ENCODE measurements at places on chromosomes 2 and 18.
A peak's percentile ranks its signal among the peaks of the same experiment; 100 is the strongest.

GRCh38 chr2:23367760-23368159 lies 17.2 kb upstream of the KLHL29 start:
- no peak for DNase-seq

DNA sequence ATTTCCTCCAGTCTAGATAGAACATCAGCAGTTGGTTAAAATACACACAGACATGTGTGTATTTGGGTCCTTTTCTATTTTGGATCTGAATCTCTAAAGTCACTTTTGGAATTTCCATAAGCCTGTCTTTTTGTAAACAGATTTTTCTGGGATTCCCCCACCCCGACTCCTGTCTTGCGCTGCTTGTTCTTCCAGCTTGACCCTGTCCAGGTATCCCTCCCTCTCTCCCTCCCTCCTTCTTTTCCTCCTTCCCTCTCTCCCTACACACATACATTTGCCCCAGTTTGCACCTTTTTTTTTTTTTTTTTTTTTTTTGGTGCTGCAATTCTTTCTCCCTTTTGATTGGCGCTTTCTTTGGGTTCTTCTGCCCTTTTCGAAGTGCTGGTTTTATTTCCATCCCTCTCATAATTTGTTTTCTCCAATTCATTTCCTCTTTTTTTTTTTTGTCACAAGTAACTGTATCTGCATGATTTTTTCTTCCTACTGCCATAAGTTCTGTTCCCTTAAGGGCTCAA lies 114.8 kb upstream of the SERTAD2 start:
- no peak for DNase-seq

GRCh38 chr2:23651187-23652080 lies 266.5 kb downstream of the KLHL29 start:
- DNase-seq = no peak

DNA sequence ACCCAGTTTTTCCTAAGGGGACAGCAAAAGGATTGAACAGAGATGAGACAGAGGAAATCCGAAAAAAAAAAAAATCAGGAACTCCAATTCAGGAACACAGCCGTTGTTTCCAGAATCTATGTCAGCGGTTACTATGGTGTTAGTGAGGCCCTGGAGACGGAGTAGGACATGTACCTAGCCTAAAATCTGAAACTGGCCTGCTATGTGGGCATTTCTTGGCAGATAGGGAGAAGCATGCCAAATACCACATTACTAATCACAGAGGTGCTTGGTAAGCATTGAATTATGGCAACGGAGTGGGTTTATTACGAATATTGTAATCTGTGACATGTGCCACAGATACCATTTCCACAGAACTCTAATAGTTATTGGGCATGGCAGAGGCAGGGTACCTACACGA lies 530.6 kb downstream of the CCDC85A start:
- DNase-seq = no peak

DNA sequence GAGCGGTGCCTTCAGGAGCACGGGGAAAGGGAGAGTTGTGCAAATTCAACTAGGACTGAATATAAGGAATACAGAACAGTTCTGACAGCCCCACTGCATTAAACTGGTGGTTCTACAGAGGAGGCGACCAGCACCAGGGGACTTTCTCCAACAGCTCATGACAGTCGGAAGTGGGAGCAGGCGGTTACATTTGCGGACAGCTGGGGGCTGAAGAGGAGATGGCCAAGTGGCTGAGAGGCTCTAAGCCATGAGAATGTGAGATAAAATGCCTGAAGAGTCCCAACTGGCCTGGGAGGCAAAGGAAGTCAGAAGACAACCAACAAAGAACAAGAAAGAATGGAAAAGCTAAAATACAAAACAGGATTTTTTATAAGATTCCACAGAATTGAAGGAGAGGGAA lies 141.3 kb downstream of the L3MBTL4 start:
- no peak for DNase-seq

- DNase-seq = peak; percentile 84
These were observed 2.1 kb downstream of the ARID5A start for GRCh38 chr2:96538487-96539214.

DNA sequence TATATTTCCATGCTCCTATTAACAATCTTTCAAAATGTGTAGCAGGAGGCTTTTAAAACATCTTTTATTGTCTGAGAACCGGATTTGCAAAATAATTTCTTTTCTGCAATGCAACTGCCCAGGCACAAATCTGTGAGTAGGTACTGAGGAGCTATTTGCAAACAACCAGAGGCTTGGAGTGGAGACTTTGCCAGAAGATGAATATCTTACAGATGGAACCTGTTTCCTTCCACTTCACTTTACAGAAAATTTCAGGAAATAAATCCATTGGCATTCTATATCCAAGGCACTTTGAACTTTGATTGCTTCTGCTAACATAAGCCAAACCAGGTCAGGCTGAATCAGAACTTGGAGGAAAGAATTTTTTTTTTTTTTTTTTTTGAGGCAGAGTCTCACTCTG lies 237.4 kb upstream of the REV1 start:
- no peak for DNase-seq

- no peak for DNase-seq
These were observed 423.7 kb downstream of the TGIF1 start for GRCh38 chr18:3873698-3874097.

DNA sequence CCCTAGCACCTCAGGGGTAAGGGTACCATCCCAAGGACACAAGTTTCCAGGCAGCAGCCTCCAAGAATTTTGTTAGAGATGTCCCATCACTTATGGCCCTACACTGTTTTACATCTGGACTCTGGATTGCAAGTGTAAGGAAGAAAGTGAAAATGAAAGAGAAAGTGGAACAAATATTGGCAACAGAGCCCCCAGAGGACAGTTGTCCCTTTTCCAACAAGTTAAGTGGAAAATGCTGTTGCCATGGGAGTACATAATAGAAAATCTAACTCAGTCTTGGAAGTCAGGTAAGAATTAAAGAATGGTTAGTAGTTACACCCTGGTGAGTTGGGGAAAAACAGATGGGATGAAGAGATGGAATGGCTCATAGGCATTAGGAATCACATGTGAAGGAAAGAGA lies 50.6 kb downstream of the TTC21B start:
- no peak for DNase-seq

DNA sequence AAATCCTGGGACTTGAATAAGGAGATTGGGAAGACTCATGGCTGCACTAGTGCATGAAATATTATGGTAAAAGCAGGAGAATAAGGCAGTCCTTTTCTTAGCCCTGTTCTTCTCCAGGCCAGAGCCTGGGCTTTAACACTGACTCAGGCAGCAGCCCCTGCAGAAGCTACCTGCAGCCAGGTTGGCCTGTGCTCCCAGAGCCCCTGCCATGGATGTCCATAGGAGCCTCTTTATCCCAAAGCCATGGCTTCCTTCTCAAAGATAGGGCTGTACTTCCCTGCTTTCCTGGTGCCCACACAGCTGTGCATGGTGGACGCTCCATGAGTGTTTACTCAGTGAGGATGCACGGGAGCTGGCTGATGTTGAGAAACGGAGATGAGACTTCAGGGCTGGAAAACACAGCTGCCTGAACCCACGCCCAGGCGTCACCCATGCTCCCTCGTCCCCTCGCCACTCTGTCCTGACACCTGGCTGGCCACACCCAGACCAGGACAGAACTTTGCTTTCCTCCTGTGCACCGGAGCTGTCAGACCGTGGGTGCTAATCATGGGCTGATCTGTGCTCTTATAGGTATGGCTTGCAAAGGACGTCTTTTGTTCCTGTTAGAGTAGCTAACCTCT lies 135.5 kb downstream of the GLI2 start:
- DNase-seq = no peak

DNA sequence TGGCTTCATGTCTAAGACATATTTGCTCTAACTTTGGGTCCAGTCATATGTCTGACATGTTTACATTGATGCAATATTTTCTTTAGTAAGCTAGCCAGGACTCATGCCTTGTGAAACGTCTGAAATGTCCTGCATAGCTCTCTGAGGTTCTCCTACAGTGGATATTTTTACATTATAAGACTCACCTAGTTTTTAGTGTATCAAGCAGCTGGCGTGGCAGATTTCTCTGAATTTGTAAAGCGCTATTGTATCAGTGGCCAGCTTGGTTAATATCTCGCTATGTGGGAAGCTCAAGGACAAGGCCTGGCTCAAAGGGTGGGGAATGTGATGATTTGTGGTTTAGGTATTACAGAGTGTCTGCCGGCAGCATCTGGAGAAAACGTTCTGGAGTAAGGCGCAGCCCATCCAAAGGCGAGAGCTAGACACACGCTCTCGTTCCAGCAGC lies 164.3 kb downstream of the LTBP1 start:
- no peak for DNase-seq

- DNase-seq = no peak
These were observed 16.6 kb downstream of the MALL start for GRCh38 chr2:110099038-110099425.

DNA sequence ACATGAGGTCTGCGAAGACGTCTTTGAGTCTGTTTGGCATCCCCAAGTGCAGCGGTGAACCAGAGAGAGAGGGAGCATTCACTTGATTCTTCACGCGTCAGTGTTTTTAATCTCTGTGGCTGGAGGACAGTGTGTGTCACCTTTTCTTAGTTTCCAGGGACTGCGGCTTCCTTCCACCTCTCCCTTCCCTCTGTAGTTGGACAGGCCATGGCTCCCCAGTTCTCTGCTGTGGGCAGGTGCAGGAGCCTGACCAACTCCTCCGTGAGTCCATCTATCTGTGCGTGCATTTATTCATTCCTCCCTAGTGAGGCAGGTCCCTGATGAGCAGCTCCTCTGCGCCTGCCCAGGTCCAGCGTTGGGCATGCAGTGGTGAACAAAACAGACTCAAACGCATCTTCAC lies 42.9 kb downstream of the AGAP1 start:
- no peak for DNase-seq

DNA sequence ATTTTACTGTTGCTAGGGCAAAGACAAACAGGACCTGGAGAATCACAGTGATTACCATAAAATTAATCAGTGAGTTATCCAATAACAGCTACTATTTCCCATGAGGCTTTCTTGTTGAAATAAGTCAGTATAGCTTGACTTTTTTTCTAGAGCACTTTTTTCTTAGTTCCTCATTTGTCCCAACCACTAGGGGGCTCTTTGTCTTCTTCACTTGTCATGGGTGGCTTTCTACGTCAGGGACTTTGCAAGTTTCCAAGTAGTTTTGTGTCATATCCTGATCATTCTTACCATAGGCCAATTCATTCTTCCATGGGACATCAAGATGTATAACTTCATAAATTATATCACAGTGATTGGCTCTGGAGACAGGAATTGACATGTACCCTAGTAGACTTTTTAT lies 1019.6 kb upstream of the PIK3C3 start:
- DNase-seq = no peak

DNA sequence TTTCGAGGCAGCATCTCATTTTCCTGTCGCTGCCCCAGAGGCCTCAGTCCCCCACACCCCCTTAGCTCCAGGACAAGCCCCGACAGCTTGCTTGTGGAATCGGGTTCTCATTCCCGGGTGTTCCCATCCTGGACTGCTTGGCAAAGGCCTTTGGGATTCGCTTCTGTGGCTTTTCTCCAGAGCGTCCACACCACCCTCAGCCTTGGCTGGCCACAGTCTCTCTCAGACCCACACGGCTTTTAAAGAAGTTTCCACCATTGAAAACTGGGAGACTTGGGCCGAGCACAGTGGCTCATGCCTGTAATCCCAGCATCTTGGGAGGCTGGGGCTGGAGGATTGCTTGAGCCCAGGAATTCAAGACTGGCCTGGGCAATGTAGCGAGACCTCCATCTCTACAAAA lies 2.7 kb downstream of the ESPNL start:
- DNase-seq = no peak

GRCh38 chr2:14650066-14650465 lies 17.5 kb downstream of the LRATD1 start:
- DNase-seq = no peak

DNA sequence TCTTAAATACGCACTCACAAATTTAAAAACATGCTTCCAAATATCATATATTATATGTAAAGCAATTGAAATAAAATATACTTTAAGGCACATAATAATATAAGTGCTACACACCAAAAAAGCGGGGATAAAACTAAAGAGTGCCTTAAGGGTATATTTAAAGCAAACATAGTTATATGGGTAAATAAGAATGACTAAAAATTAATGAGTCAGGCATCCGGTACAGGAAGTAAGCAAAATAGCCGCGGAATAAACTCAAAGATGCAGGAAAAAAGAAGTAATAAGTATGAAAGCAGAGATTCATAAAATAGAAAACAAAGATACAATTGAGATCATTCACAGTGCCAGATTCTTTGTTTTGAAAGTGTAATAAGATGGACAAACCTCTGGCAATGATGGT lies 503.5 kb upstream of the SOX11 start:
- no peak for DNase-seq

- no peak for DNase-seq
These were observed 40.7 kb downstream of the GDF7 start for GRCh38 chr2:20707601-20708000.

GRCh38 chr2:71471276-71471675 lies 17.9 kb downstream of the DYSF start:
- no peak for DNase-seq

GRCh38 chr2:176534798-176535466 lies 265.7 kb downstream of the MTX2 start:
- DNase-seq = no peak

DNA sequence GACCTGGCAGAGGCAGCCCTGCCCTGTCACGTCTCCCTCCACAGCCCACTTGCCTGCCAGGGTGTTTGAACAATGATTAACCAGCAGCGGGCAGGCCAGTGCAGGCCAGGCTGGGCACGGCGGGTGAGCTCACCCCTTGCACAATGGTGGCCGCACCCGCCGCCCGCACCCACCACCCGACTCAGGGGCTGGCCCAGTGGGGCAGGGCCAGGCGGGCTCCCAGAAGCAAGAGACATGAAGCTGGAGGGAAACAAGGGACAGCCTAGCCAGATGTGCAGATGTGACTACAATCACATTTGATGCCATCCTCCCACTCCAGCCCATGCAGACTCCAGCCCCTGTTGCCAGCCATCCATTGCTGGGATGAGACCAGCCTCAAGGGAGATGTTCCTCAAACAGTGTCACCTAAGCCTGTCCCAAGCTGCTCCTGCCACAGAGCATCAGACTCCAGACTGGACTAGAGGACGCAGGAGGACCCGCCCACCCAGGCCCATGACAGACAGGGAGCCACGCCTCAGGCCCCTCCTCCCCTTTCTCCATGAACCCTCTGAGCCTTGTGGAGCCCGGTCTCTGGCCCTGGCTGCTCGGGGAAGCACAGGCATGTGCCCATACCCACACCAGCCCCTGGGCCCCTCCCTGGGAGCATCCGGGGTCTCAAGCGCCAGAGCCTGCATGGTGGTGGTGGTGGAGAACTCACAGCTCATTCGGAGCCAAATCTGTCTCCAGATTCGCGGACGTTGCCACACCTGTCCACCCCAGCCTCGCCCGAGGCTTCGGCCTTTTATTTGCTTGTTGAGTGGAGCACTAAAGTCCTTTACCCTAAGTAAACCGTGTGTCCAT lies 45.0 kb downstream of the SDC1 start:
- no peak for DNase-seq

GRCh38 chr2:30257266-30258214 lies 26.2 kb downstream of the LBH start:
- no peak for DNase-seq

GRCh38 chr2:194002699-194003368 lies 1654.2 kb upstream of the SLC39A10 start:
- DNase-seq = no peak

GRCh38 chr18:46536215-46536874 lies 120.7 kb downstream of the LOXHD1 start:
- DNase-seq = no peak

Measured in stimulated activated CD8-positive, alpha-beta memory T cell treated with anti-CD3 and anti-CD28 coated beads, Interleukin-12 subunit alpha, Interleukin-12 subunit beta, amount 100 ng/mL, for 1 hour (primary cell).